ENCODE measurements at places on chromosomes 16 and 17. TPM values are rescaled to one million over a fixed set of nuclear protein-coding genes. Genes with fewer than 3 reads are reported as not detected.

Gene RGS11
- 5.5 TPM for total RNA-seq

Gene RPH3AL
- 7.0 TPM for total RNA-seq

Gene CES1
- total RNA-seq, result not detected

Gene CHST5
- total RNA-seq, result not detected

GRCh38 chr16:81558444-81559175 is 114.0 kb downstream of the CMIP start:
- peaks cover 13% of the 10 kb centered on the region for H3K4me1 ChIP-seq
- DNase-seq, result no peak
- H3K27ac ChIP-seq, result no peak overlapping the region
- H3K4me3 ChIP-seq, result no peak overlapping the region
- H3K36me3 ChIP-seq, result peaks cover 2% of the 10 kb centered on the region

DNA sequence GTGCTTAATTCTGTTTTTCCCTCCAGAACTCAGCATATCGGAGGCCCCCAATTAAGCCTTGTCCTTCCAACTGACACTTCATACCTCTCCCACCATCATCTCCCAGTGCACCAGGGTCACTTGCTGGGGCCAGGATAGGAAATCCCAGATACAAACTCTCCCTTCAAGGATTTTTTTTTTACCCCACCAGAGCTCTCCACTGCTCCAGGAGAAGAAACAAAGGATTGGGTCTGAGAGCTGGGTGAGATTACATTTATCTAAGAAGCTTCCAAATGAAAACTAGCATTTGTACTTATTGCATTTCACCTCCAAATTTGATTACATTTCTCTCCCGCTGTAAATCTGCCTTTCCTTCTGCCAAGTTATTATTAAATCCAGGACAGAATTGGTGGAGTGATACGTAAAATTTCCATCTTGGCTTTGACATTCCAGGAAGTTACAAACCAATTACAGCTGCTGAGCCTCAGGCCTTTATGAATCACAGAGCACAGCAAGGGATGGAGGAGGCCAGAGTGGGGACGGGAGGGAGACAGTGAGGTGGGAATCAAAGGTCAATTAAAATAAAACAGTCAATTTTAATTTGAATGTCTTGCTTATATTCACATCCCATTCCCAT is 123.5 kb downstream of the USP31 start:
- H3K36me3 ChIP-seq, result no peaks in the 10 kb centered on the region
- H3K4me1 ChIP-seq, result no peaks in the 10 kb centered on the region
- DNase-seq, result no peak
- no peaks in the 10 kb centered on the region for H3K27me3 ChIP-seq
- H3K27ac ChIP-seq, result no peak overlapping the region

- peaks cover 29% of the 10 kb centered on the region for H3K4me1 ChIP-seq
- H3K36me3 ChIP-seq, result peaks cover 7% of the 10 kb centered on the region
- DNase-seq, result no peak
- no peak overlapping the region for H3K4me3 ChIP-seq
- H3K27me3 ChIP-seq, result no peaks in the 10 kb centered on the region
- no peak overlapping the region for H3K27ac ChIP-seq
Measured at GRCh38 chr17:15513058-15513791, 45.8 kb upstream of the CDRT4 start.

Data from endothelial cell of umbilical vein (primary cell).